Frontal cortex (tissue), 4 donors: ENCODE measurements at places on chromosomes 13 and 19.

DNA sequence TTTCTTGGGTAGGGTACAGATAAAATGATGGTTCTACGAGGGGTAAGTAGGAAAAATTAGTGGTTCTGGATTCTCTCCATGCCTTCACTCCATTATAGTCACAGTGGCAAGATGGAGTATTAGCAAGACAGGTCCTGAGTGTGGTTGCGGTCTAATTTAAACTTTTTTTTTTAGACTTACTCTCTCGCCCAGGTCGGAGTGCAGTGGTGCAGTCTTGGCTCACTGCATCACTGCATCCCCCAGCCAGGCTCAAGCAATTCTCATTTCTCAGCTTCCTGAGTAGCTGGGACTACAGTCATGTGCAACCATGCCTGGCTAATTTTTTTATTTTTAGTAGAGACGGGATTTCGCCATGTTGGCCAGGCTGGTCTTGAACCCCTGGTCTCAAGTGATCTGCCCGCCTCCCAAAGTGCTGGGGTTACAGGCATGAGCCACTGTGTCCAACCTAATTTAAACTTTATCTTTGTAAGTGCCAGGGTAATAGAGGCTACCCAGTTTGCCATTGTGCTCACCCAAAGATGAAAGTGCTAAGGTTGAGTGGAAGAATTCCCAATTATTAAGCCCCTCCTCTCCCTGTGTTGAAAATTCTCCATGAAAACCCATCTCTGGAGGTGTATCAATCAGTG lies 135.6 kb downstream of the TM9SF2 start:
- DNase-seq: no peak

DNA sequence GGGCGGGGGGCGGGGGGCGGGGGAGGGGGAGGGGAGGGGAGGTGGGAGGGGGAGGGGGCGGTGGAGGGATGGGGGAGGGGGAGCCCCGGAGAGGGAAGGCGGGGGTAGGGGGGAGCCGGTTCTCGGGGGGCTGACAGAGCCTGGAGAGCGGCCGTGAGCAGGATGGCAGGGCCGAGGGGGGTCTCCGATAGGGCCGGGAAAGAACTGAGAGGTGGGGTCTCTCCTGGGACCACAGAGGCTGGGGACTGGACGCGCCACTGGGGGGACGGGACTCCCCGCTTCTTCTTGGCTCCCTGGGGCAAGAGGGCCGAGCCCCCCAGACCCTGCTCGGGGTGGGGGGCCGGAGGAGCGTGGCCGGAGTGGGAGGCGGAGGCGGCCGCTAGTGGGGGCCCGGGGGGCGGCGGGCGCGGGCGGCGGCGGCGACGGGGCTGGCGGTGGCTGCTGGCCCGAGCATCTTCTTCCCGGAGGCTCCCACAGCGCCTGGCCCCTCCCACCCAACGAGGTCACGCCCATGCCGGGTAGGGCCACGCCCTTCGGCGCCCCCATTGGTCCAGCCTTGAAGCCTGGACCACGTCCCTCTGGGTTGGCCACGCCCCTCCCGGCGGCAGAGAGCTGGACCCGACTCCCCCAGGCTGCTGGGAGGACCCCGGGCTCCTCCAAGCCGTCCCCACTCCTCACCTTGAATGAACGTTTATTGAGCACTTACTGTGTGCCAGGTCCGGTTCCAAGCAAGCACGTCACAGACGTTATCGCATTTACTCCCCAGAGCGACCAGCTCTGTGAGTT lies at the start of gene NOVA2:
Gene NOVA2, minus strand, starts transcription at position 313 of the 786 bp plus-strand sequence. CDS start 514 bp downstream, outside the sequence.
- peak; percentile 84 for DNase-seq

DNA sequence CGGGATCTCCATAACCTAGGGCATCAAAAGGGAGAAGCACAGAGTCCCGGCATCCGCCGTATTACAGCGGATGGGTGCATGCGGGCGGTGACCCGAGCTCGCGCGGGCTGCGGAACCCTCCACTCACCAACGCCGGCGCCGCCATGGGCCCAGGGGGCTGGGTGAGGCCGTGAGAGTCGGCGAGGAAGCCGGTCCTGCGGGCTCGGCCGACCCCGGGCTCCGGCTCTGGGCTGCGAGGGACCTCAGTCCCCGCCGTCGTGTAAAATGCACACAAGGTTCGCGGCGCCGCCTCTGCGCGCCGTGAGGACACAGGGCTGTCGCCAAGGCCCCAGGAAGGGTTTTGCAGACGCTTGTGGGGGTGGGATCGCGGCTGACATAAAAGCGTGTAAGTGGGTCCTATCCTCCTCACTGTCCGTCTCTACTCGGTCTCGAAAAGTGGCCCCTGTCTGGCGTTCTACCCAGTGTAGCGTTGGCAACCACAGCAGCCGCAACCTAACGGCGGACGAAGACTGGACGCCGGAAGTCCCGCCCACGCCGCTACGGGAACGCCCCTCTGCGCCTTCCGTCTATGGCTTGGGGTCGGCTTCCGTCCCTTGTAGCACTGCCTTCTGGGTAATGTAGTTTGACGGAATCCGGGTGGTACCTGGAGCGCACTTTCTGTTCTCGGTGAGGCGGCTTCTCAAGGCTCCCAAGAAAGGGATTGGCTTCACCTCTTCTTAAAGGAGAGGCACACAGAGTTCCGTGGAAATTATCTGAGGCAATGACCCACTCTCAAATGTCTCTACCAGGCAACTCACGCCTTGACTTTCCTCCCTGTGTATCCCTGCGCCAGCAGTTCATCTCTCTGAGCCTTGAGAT lies at the start of gene ZNF599:
Gene ZNF599, minus strand, starts transcription at position 519 of the 858 bp plus-strand sequence. Its CDS starts 374 bp downstream, at position 145.
- DNase-seq: peak; percentile 83

DNA sequence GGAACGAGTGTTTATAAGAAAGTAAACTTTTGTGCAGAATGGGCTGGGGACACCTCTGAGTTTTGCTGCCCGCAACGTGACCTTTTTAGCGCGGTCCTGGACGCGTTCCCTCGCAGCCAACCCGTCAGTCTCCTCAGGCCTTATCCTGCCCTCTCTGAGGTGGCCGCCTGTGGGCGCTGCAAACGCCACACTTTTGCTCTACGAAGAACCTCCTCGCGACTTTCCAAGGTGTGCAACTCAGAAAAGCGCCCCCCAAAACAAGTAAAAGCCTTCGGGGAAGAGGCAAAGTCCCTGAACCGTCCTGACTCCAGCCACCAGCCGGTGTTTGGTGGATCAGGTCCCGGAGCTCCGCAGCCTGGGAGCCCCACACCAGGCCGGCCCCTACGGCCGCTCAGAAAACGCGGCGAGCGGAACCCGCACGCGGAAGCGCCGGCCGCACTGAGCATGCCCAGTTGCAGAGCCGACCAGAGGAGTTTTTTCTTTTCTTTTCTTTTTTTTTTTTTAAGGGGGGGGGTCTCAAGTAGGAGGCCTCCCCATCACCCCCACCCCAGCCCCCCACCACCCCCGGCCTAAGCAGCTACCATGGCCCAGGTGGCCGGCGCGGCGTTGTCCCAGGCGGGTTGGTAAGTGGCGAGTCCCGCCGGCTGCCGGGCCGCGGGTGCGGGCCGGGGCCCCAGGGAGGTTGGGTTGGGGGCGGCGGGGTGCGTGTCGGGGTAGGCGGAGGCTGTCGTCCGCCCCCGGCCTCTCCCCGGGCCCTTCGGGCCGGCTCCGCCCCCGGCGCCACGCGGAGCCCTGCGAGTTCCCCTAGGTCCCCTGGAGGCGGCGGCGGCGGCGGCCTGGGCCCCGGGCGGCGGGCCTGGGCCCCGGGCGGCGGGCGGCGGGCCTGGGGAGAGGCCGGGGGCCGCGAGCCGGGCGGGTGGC lies at the start of gene TDRD3:
Gene TDRD3, plus strand, starts transcription at position 438 of the 921 bp plus-strand sequence. Its CDS starts 145 bp downstream, at position 583.
- DNase-seq: peak; percentile 81

GRCh38 chr19:51240866-51241265 lies 10.0 kb upstream of the SIGLECL1 start:
- DNase-seq: no peak

GRCh38 chr13:23620211-23620610 lies 50.0 kb downstream of the TNFRSF19 start:
- DNase-seq: no peak

DNA sequence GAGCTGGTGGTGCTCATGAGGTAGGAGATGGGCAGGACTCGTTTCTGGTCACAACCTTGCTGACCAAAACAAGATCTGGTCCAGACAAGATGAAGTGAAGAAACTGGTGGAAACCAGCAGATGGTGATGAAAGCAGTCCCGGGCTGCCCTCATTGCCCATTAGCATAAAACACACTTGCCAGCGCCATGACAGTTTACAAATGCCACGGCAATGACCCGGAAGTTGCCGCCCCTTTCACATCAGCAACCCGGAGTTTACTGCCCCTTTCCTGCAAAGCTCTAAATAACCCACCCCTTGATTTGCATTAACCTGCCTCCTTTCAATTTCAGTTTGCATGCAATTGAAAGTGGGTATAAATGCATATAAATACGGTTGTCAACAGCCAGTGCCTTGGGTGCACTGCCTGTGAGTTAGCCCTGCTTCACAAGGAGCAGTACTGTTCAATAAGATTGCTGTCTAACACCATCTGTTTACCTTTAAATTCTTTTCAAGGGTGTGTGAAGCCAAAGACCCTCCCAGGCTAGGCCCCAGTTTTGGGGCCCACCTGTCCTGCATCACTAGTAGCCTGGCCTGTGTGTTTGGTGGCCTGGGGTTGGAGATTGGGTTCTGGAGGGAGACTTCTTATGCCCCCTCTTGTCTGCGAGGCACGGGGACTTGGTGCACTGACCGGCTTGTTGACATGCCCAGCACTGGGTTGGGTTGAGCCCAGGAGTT lies 38.8 kb downstream of the CHST8 start:
- DNase-seq: no peak

GRCh38 chr19:38190793-38191192 lies 33.2 kb downstream of the DPF1 start:
- no peak for DNase-seq

DNA sequence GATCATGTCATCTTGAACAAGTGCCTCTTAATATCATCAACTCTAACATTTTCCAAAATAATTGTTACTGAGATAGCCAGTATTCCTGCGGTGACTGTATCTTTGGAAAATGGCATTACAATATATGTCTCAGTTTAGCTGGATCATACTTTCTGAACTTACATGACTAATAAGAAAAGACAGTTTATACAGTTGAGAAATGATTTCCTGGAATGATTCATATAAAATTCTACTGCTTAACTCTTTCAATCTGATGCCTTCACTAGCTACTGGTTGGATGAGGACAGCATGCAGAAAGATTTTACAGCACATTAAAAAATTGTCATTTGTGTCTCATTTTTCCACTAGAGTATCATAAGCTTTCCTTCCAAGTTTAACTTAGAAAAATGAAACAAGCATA lies 302.1 kb downstream of the PCDH17 start:
- no peak for DNase-seq

GRCh38 chr13:67619351-67619994 lies 389.3 kb upstream of the PCDH9 start:
- DNase-seq: no peak

GRCh38 chr13:28049215-28049614 lies 51.2 kb downstream of the FLT3 start:
- no peak for DNase-seq

DNA sequence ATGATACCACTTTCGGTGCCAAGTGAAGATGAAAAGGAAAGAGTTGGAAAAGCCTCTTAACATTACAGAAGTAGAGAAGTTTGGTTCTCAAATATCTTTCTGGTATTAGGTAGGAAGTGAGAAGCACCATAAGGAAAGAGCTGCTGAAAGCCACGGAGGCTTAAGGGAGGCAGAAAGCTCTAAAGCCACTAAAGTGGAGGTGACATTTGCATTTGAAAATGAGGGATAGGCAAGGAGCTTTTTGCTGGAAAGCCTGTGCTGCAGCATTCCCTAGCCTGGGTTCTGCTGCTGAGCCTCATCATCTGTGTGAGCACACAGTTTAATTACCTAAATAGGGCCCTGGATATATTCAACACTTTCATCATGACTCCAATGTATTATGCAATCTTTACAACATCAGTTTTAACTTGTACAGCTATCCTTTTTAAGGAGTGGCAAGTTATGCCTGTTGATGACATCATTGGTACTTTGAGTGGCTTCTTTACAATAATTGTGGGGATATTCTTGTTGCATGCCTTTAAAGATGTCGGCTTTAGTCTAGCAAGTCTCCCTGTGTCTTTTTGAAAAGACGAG lies 315.4 kb downstream of the RBM26 start:
- DNase-seq: no peak

DNA sequence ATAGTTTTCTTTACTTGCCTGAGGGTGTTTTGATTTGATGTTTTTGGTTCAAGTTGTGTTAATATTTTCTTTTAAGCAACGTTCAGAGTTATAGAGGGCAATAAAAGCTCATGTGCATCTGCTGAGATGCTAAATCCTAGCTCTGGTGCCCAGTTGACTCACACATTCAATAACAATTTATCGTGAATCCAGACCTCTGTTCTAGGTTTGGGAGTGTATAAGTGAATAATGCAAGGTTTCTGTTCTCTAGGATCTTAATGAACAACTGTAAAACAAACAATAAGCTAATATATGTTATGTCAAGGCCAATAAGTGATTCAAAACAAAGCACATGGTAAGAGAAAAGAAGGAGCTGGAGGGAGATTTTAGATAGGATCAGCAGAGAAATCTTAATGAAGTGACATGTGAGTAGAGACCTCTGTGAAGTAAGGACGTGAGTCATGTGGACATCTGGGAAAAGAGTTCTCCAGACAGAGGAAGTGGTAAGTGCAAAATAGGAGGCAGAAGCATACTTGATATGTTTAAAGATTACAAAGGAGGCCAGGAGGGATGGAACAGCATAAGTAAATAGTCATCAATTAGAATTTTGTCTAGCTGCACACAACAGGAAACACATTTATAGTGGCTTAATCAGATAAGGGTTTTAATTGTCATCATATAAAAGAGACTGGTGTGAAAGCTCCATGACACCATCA lies 278.5 kb upstream of the HTR2A start:
- DNase-seq: no peak

DNA sequence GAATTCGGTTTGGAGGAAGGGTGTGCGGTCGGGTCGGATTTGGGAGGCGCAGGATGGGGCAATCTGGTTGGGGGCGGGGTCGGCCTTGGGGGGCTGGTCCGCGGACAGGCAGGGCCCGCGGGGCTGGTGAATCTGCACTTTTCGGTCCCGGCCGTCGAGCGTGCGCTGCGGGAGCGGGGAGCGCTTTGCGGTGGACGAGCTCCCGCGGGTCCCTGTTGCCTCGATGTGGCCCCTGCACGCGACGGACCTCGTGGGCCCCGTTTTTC lies 11.9 kb downstream of the PEAK3 start:
- no peak for DNase-seq

DNA sequence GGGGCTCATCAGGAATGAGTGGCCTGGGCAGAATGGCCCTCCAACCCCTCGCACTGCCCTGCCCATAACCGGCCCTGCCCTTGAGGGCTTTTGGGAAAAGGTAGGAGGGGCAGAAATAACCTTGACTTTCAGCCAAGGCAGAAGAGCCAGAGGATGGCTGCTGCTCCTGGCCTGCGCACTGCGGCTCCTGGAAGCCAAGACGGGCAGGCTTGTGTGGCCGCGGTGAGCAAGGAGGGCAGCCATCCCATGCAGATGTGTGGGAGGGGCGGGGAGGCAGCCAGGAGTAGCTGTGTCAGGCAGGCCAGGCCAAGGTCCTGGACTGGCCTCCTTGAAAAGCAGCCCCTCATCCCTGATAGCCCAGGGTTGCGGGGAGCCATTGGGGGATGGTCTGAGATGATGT lies 57.6 kb upstream of the URI1 start:
- no peak for DNase-seq

DNA sequence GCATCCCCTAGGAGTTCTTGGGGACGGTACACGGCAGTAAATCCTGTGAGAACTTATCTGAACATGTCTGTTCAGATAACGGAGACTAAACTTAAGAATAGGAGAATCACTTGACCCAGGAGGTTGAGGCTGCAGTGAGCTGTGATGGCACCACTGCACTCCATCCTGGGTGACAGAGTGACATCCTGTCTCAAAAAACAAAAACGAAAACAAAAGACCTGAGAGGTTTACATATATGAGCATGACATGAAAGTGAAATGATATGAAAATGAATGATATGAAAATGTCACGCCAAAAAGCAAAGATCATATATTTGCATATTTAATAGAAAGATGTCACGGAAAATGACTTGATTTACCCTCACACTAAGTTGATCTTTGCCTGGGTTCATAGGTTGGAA lies 5.8 kb downstream of the ZNF175 start:
- DNase-seq: no peak
